ENCODE measurements at places on chromosomes 2 and 18.

DNA sequence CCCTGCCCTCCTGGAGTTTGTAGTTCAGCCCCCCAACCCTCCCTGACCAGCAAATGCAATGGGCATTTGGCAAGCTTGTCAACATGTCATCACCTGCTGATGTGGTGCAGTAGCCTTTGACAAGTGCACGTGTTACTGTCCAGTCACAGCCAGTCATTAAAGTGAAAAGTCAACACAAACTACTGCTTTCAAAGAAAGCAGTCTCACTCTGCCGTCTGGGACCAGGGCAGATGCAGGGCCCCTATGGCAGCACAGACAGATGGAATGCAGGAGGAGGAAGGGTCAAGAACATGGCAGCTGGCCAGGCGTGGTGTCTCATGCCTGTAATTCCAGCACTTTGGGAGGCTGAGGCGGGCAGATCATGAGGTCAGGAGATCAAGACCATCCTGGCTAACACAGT lies 222.4 kb upstream of the OSR1 start:
- no peak for DNase-seq

GRCh38 chr2:22907330-22907729 lies 477.6 kb upstream of the KLHL29 start:
- no peak for DNase-seq

DNA sequence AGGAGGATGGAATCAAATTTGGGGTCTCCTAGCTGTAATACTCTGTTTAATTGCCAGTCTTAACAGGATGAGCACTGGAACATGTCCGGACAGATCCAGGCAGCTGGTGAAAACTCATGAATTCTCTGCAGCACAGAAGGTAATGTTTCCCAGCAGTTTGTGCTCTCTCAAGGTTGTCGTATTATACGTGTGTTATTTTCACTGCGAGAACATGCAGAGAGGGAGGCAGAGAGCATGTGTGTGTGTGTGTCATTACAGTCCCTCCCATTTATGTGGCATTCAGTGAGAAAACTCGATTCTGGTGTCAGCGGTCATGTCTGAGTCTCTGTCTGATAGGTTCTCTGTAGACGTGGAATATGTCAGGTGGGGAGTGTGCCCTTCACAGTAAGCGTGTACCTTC lies 150.2 kb upstream of the POU3F3 start:
- DNase-seq, result no peak

- no peak for DNase-seq
Measured at GRCh38 chr2:162734287-162734686, 104.3 kb downstream of the KCNH7 start.

DNA sequence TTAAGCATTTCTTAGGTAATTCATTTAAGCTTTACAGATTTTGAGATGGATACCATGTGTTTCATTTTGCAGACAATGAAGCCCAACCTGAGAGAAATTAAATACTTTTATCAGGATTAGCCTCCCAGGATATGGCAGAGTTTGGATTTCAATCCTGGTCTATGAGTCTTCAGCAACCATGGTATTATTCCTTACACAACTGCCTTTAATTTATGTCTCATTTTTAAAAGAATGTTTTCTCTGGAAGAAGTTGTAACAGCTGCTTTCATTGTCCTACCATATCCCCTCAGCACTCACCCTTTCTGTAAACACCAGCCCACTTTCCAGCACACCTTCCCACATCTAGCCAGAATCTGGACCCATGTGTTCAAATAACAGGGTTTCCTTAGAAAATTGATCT lies 863.7 kb upstream of the VRK2 start:
- no peak for DNase-seq

DNA sequence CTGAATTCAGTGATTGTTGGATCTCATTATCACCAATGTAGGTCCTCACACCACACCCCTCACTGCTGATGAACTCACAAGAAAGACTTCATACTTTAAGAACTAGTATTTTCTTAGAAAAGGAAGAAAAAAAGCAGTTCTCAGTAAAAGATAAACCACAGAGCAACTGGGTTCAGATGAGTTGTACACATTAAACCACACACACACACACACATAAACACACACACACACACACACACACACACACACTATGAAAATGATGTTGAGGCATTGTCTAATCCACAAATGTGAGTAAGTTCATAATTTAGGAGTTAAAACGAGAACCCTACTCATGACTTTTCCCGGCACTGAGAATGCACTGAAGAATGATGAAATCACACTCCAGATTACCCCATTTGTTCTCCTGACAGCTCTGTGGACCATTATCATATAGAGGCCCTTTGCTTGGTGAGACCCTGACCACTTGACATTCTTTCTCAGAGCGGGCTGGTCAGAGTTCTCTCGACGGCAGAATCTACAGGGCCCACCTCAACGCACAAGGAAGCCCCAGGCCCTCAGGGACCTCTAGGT lies 106.2 kb downstream of the BCL2 start:
- peak; percentile 53 for DNase-seq

- DNase-seq, result no peak
Measured at GRCh38 chr18:74825460-74825859, 227.8 kb downstream of the ZNF407 start.

DNA sequence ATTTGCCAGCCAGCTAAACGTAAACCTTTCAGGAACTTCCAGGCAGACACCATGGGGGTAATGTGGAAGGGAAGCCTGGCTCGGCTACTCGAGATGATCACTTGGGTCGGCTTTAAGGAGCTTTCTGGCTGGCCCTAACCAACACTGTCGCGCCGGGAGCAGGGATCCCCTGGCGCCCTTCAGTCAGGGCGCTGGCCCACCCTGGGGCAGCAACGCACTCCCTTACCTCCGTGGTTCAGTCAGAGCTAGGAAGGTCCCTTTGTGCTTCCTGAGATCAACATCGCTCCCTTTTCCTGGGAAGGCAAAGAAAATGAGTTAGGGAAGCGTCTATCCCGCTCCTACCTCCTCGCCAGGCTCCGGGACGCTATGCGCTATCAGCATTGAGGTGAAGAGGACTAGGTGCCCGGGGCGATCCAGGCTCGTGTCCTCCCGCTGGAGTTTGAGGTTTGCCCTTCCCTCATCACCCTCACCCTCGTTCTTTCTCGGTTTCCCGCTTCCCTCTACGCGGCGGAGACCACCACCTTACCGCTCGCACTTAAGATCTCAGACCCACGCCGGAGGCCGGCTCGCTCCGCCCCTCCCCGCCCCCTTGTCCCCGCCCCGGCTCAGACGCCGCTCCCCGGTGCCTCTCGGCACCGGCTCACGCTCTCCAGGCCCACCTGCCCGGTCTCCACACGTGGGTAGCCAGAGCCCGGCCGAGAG lies 449 bp upstream of the ATRAID start:
- no peak for DNase-seq

DNA sequence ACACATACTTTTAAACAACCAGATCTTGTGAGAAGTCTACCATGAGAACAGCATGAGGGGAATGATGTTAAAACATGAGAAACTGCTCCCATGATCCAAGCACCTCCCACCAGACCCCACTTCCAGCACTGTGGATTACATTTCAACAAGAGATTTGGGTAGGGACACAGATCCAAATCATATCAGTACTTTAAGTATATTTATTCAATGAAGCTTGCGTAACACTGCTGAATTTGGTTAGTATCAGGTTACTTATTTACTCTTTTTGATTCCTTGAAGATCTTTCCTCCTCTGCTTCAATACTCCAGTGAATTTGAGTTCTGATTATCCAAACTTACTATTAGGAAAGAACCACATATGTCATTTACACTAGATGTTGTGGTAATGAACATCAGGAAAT lies 418.6 kb downstream of the PIK3C3 start:
- no peak for DNase-seq

DNA sequence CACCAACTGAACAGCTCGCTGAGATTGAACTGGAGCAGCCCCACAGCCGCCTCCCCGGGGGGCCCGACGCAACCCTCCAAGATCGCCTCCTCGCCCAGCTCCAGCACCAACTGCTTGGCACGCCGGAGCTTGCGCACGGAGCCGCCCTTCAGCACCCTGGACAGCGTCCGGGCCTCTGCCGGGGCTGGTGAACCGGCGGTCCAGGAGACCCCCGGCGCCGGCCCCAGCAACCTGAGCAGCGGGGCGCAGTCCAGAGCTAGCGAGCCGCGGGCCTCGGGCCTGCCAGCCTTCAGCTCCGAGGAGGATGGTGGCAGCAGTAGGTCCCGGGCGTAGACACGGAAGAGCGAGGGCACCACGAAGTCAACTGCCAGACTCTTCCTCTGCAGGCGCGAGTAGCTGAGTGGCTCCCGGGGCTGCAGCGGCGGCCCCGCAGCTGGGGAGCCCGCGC lies 1.2 kb downstream of the ALK start:
- peak; percentile 75 for DNase-seq

DNA sequence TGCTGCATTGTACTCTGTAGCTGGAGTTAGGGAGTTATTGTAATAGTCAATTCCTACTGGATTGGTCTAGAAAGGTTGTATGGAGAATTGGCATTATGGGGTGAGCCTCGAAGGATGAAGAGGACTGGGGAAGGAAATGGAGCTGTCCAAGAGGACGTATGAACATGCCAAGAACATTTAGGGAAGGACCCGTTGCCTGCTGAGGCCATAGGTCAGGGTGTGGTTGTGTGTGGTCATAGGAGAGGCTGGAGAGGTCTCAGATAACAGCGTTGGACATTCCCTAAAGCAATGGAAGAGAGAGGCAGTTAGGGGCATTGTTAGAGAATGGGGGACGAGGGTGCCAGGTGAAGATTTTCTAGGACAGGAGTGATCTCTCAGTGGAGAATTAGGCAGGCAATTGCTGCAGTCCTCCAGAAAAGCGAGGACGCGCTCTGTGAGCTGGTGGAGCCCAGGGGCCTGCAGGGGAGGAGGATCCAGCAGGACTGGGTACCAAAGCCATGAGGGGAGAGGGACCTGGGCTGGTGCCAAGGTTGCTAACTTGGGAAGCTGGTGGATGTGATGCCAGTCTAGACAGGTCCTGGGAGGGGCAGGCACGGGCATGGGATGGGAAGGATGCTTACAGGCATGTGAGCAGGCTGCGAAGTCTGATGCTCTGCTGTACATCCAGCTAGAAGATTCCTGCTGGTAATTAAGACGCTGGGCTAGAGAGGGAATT lies 9.4 kb upstream of the PSD4 start:
- DNase-seq, result no peak

GRCh38 chr2:30447149-30448045 lies at the start of gene LCLAT1:
Gene LCLAT1 (plus strand): TSS chr2:30447246. CDS start chr2:30525591, 78,345 bp downstream.
- DNase-seq, result peak; percentile 94

GRCh38 chr18:61612517-61612916 lies 279.3 kb downstream of the CDH20 start:
- peak; percentile 20 for DNase-seq

GRCh38 chr18:59208602-59209125 lies 11.3 kb upstream of the GRP start:
- DNase-seq, result no peak

- DNase-seq, result no peak
Measured at GRCh38 chr2:98404556-98405250, 40.0 kb upstream of the INPP4A start.

- DNase-seq, result no peak
Measured at GRCh38 chr2:208311321-208311720, 45.3 kb downstream of the PIKFYVE start.

GRCh38 chr2:132662732-132663131 lies 7.3 kb downstream of the LYPD1 start:
- DNase-seq, result no peak

- no peak for DNase-seq
Measured at GRCh38 chr2:69299772-69300516, 87.1 kb downstream of the GFPT1 start.

GRCh38 chr2:2182551-2183071 lies 148.5 kb downstream of the MYT1L start:
- DNase-seq, result no peak

Data from small intestine (tissue), 16 donors.